ENCODE measurements at places on chromosomes 4 and X. TPM values are rescaled to one million over a fixed set of nuclear protein-coding genes. Genes with fewer than 3 reads are reported as not detected.

Gene SCML2
- total RNA-seq = 0.62 TPM

Gene TMEM128
- 28.2 TPM for total RNA-seq

Gene C4orf33
- total RNA-seq = 9.3 TPM

Gene NXF2
- total RNA-seq = not detected

Gene SPINK2
- total RNA-seq = not detected

Gene GPRIN3
- total RNA-seq = not detected

Gene COL4A5
- total RNA-seq = 33.2 TPM

Gene LRCH2
- 0.04 TPM for total RNA-seq

Gene DDIT4L
- total RNA-seq = not detected

Gene HTN3
- total RNA-seq = not detected

Gene PABPC1L2B
- not detected for total RNA-seq

Gene GABRQ
- not detected for total RNA-seq

Gene TMSB15C
- 1.5 TPM for total RNA-seq

Gene CHST7
- total RNA-seq = 9.4 TPM

Gene CLDN22
- not detected for total RNA-seq

Gene CCSER1
- total RNA-seq = 0.39 TPM

Gene C4orf54
- not detected for total RNA-seq

Gene MID2
- total RNA-seq = 7.5 TPM

Gene HSFX1
- total RNA-seq = 0.08 TPM

Gene SMARCAD1
- total RNA-seq = 14.2 TPM

Gene FANCB
- 2.3 TPM for total RNA-seq

Gene OCIAD2
- total RNA-seq = 201 TPM

Gene HHIP
- not detected for total RNA-seq

Gene REELD1
- total RNA-seq = not detected

Gene TLR2
- 9.9 TPM for total RNA-seq

Gene FGA
- total RNA-seq = not detected

Gene MGARP
- 0.08 TPM for total RNA-seq

Gene MAGEA4
- not detected for total RNA-seq

Gene INTS12
- 21.9 TPM for total RNA-seq

Gene ZMAT1
- total RNA-seq = not detected

Gene CENPVL2
- not detected for total RNA-seq

Gene SLITRK4
- not detected for total RNA-seq

Gene TMEM154
- 66.2 TPM for total RNA-seq

Gene FABP2
- total RNA-seq = not detected

Gene TNIP3
- total RNA-seq = 1.4 TPM

Gene XK
- 0.46 TPM for total RNA-seq

Gene COL25A1
- total RNA-seq = 0.08 TPM

Gene ARMCX2
- 45.7 TPM for total RNA-seq

Gene ADRA2C
- 0.70 TPM for total RNA-seq

Gene SMPX
- total RNA-seq = not detected

Gene XAGE2
- not detected for total RNA-seq

Gene TIGD4
- total RNA-seq = 0.11 TPM

Gene STPG2
- not detected for total RNA-seq

Gene HS3ST1
- 0.94 TPM for total RNA-seq

Gene PLXNB3
- 5.2 TPM for total RNA-seq

Gene UGT8
- total RNA-seq = 0.61 TPM

Gene ZNF674
- total RNA-seq = 2.7 TPM

Gene CENPI
- 9.1 TPM for total RNA-seq

Gene GALNTL6
- total RNA-seq = not detected

Gene SMIM43
- not detected for total RNA-seq

Gene RNF175
- not detected for total RNA-seq

Gene GAB3
- total RNA-seq = 0.11 TPM

Gene ETDB
- total RNA-seq = not detected

Data from hair follicular keratinocyte (primary cell).